ENCODE measurements at places on chromosomes 4 and X.

GRCh38 chr4:155186972-155187371, 21.5 kb upstream of the NPY2R start:
- no peak for DNase-seq

DNA sequence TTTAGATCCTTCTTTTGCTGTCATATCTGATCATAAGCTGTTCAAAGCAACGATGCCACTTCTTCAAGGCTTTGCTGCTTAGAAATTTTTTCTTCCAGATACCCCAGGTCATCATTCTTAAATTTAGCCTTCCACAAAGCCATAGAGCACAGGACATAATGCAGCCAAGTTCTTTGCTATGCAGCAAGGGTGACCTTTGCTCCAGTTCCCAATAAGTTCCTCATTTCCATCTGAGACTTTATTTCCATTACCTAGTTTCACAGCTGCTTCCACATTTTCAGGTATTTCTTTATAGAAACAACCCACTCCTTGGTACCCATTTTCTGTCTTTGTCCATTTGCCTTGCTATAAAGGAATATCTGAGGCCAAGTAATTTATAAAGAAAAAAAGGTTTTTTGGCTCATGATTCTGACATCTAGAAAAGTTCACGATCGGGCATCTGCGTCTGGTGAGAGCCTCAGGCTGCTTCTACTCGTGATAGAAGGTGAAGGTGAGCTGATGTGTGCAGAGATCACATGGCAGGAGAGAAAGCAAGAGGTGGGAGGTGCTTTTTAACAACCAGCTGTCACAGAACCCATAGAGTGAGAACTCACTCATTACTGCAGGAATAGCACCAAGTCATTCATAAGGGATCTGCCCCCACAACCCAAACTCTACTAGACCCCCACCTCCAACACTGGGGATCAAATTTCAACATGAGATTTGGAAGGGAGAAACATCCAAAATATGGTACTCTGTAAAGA, 11.8 kb upstream of the TASL start:
- no peak for DNase-seq

DNA sequence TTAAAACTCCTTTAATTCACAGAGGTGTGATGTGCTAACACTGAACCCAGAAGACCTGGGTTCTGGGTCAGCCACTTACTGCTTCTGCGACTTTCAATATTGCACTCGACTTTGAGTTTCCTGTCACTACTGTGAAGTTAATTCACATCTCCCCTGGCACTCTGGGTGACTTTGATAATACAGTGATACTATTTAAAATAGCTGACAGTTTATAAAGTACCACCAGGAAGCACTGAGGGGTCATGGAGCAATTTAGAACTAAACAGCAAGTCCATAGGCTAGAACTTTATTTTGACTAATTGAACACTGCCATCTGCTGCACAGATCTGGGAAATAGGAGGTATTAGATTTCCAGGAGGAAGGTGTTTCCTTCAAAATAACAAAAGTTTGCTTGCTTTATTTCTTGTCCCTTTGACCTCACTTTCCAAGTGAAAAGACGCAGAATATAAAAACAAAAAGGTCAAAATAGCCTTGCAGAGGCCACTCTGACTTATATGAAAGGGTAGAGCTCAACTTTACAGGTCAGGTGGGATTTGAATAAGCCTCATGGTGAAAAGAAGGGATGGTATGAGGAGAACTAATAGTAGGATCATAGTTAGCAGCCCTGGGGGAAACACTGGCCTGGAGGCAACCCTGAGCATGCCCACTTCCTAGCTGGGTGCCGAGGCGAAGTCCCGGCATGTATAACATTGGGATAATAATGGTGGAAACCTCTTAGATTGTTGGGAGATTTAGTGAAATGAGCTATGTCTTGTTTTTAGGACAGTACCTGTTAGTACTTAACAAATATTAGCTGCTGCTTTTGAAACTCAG, 53.4 kb downstream of the ZNF518B start:
- no peak for DNase-seq

DNA sequence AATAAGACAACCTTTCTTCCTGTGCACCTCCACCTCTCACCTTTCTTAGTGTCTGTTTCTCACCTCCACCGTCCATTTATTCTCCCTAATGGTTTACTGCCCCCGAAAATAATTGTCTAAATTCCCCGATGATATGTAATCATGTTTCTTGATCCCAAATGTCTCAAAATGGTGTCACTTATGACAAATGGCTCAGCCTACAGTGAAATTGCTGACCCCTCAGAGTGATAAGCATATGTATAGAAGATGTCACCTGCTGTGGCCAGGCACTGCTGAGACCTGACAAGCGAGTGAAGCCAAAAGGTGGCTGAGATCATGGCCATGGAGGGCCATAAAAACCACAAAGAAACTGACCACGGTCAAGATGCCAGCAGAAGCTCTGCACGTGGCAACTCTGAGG, 35.7 kb downstream of the MSL3 start:
- DNase-seq: no peak

DNA sequence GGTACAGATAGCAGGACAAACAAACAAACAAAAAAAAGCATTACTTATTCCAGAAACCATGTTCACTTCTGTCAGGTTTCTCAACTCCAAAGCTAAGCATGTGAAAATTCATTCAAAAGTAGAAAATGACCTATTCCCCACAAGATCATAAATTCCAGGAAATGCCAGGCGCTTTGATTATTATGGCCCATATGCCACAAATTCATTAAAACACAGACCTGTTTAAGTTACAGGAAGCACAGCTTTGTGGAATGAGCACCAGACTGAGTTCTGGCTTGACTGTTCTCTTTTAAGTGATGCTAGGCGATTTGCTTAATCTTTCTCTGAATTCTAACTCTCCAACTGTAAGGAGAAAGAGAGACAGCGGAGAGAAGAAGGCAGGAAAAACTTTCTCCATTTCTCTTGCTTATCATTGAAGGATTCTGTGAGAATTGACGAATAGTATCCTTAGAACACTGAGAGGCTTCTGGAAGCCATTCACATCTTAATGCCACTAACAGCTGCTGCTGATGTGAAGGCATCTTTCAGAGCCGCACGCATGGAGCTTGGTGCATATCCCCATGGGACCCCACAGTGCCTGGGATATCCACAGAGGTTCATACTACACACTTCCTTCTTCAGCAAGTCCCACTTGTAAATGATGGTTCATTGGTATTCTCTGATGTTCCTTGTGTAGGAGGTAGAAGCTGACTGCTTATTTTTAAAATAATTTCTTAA, 138.0 kb downstream of the ZNF674 start:
- no peak for DNase-seq

DNA sequence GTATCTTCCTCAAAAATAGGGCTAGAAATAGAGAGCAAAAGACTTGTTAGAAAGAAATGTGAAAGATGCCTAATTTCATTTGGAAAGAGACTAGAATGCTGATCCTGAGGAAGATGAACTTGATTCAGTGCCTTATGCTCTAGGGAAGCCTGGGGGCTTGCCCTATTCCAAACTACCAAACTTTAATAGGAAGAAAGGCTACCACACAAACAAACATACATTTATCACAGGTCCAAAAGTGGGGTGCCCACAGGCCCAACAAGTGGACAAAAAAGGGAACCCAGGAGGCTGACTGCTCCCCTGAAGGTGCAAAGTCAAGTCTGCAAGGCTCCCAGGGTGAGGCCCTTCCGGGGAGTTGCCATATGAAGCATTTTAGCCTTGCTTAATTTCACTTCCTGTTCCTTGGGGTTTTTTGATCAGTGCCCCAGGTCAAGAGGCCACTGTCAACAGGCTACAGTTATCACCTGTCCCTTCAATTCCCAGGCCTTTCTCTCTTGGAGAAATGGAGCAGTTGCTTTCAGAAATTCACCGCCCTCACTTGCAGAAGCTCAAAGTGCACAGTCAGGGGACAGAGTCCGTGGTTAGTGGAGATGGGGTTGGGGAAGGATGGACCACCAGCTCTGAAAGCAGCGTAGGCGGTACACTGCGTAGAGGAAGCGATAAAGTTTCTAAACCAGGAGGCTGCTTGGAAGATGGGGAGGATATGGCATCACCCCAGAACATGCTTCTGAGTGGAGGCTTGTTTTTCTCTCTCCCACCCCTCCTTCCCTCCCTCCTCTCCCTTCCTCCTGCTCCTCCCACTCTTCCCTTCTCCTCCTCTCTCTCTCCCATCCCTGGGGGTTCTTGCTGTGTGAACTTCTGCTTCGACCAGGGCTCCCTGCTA, 36.4 kb downstream of the TMEM154 start:
- DNase-seq: no peak

GRCh38 chr4:173990869-173991210, 292.6 kb downstream of the FBXO8 start:
- no peak for DNase-seq

- no peak for DNase-seq
These were observed 284.0 kb downstream of the BCOR start for GRCh38 chrX:39813631-39814277.

GRCh38 chr4:53376900-53377299, 541 bp upstream of the FIP1L1 start:
- DNase-seq: no peak

GRCh38 chrX:18769812-18770573, 62.5 kb downstream of the PPEF1 start:
- DNase-seq: no peak

- DNase-seq: no peak
These were observed 9.6 kb upstream of the SGMS2 start for GRCh38 chr4:107815158-107815557.

DNA sequence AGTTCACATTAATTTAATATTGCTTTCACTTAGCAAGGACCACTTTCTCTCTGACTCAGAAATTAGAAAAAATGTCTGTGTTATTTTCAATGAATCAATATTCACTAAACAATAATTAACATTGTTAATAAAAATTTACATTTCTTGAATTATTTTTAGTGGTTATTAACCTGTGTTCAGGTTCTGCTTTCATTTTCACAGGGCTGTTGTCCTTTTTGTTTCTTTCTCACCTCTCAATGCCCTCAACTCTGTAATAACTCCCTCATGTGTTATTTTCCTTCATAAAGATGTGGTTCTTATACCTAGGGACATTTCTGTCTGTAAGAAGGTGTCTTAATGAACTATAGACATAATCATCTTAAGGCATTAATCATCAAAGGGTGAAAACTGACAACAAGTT, 43.1 kb upstream of the PRR27 start:
- no peak for DNase-seq

DNA sequence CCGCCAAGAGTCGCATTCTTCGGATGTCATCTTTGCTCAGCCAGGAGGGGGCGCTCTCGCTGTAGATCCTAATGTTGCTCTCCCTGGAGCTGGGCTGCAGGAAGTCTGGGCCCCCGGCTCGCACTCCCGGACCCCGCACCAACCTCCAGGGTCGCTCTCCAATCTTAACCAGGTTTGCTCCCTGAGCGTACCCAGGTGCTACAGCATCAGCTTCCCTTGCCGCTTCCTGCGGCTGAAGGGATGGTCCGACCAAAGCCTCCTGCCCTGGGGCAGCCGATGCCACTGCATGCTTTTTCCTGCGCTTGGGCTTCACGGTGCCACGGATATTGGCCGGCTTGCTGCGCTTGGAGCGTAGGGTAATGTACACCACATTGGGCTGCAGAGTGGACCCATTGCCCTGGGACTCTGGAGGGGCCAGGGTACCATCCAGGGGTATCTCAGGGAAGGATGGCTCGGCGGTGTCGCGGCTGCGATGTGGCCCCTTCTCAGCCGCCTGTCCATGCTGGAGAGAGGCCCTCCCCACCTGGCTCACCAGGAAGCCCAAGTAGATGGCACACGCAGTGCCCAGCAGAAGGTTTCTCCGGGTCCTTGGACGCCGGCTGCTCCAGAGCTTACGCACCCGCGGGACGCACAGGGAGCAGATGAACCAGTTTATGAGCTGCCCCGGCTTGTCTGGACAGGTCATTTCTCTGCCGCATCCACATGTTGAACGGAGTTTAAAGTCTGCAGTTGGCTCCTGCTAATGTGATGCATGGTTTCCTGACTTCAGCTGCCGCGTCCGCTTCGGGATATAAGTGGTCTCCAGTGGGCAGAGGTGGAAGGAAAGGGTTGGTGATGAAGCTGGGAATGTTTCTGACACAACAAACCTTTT, 1.9 kb downstream of the GASK1B start:
- no peak for DNase-seq

- DNase-seq: no peak
These were observed 14.8 kb upstream of the ADGRG2 start for GRCh38 chrX:19137067-19137466.

DNA sequence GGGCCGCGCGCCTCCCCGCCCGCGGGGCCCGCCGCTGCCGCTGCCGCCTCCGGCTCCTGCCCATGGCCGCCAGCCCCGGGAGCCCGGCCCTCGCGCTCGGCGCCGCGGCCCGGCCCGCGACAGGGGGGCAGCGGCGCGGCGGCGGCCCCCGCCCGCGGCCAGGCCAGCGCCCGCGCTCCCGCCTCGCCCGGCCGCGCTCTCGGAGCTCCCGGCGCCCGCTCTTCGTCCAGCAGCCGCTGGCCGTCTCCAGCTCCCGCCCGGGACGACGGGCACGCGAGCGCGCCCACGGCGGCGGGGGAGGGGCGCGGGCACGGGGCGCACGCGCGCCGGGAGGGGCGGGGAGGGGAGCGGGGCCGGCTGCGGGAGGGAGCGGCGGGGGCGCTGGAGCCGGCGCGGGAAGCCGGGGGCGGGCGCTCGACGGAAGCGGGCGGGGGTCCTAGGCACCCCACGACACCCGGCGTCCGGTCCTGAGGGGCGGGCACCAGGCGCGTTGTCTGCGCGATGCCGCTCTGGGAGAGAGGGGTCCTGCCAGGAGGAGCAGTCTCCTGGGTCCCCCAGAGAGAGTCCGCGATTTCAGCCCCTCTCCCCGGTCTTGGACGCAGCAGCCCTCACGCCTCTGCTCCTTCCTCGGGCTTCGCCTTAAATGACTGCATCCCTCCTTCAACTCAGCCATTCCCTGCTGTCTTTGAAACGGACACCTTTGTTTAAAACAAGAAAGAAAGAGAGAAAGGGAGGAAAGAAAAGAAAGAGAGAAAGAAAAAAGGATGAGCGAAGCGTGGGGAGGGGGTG, 490 bp upstream of the PDZD4 start:
- no peak for DNase-seq

GRCh38 chr4:165308166-165308565, 19.3 kb upstream of the MSMO1 start:
- DNase-seq: no peak

GRCh38 chrX:44054863-44055601, 81.8 kb upstream of the NDP start:
- peak; percentile 7 for DNase-seq

DNA sequence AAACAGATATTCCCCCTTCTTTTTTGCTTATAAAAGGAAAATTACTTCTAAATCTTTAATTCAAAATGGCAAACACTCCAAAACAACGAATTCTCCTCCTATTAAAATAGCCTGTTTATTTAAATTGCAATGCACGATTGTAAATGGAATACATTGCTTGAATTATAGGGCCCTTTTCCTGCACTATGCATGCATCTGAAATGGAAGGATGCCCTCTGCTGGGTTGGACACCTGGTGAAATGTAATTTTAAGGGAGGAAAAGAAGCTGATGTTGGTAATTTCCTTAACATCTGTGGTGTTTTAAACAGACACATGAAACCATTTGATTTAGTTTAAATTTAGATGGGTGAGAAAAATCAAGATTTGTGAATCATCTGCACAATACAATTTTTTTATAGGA, 72.8 kb downstream of the GRXCR1 start:
- no peak for DNase-seq

DNA sequence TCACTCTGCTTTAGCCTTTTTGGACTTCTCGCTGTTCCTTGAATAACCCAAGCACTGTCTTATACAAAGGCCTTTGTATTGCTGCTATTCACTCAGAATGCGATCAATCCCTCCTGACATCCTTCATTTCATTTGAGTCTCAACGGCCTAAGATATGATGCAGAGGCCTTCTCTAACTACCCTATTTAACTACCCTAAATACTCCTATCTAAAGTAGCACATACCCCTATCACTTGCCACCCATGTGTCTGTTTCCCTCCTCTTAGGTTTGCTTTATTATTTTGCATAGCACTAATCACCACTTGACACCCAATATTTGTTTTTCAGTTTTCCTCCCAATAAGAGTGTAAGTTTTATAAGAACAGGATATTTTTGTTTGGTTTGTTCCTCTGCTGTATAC, 42.3 kb upstream of the ACSL4 start:
- DNase-seq: no peak
